Activated T-cell treated with anti-CD3 and anti-CD28 coated beads for 48 hours (primary cell): ENCODE measurements at places on chromosomes 11 and 22.

- DNase-seq: no peak
Observed at GRCh38 chr22:21032868-21033688, 717 bp upstream of the SLC7A4 start.

- DNase-seq: no peak
Observed at GRCh38 chr11:68956547-68957254, 24.1 kb downstream of the MRGPRD start.

- DNase-seq: peak; percentile 5
Observed at GRCh38 chr11:56841210-56841810, 92.8 kb upstream of the OR9G4 start.

GRCh38 chr22:20652130-20652529 is 121.8 kb upstream of the SERPIND1 start:
- no peak for DNase-seq

- DNase-seq: no peak
Observed at GRCh38 chr11:113645593-113646349, 60.3 kb downstream of the TMPRSS5 start.

DNA sequence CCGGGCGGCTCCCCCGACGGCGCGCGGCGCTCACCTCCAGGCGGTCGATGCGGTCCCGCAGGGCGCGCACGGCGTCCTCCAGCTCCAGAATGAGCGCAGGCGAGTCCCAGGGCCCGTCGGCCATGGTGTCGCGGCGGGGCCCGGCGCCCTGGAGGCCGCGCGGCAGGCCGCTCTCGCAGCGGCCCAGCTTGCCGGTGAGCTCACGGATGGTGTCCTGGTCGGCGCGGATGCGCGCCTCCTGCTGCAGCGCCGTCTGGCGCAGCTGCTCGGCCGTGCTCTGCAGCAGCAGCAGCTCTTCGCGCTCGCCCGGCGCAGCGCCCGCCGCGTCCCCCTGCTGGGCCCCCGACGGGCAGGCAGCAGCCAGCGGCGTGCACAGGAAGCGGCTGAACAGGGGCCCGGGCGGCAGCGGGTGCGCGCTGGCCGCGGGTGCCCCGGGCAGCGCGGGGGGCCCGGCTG is 599 bp downstream of the NPTXR start:
- DNase-seq: peak; percentile 60

GRCh38 chr11:21814169-21814568 is 378.7 kb upstream of the ANO5 start:
- no peak for DNase-seq

GRCh38 chr11:19697721-19698121 is 14.9 kb upstream of the NAV2 start:
- DNase-seq: no peak

GRCh38 chr11:8971924-8972316 is 7.7 kb upstream of the TMEM9B start:
- DNase-seq: no peak
